ENCODE measurements at places on chromosomes 2 and 18.

DNA sequence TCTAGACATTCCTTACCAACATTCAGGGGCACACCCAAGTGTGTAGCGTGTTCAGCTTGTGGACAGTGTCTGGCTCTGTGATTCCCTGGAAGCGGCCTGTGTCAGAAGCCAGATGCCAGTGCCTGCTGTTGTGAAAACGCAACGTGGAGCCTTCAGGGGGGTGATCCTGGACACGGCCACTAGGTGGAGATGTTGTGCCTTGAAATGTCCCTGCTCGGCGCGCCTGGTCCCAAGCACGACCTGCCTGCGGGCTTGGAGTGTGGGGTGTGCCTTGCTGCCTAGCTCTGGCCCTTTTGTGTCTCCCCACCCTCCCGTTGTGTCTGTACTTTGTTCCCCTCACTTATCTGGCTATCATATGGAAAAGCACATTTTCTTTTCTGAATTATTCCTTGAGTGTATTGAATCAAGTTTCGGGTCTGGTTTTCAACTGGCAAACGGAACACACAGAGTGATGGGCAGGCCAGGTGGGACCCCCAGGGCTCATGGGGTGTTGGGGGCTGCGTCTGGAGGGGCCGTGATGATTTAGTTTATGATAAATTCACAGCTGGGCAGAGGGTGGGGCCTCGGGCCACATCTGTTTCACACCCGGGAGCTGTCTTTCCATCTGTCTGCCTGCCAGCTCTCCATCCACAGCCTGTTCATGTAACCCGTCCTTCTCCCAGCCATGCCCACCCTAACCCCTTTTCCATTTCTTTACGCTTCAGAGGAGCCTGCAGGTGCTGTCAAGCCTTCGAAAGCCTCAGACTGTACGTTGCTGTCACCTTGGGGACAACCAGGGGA lies 95.5 kb downstream of the DYSF start:
- DNase-seq = peak; percentile 51

GRCh38 chr2:67318993-67319481 lies 78.1 kb upstream of the ETAA1 start:
- DNase-seq = no peak

GRCh38 chr2:54100772-54101171 lies 14.6 kb upstream of the ACYP2 start:
- DNase-seq = no peak

GRCh38 chr2:20620271-20620681 lies 30.6 kb downstream of the HS1BP3 start:
- DNase-seq = no peak

GRCh38 chr2:231427116-231427515 lies 31.6 kb downstream of the B3GNT7 start:
- no peak for DNase-seq

DNA sequence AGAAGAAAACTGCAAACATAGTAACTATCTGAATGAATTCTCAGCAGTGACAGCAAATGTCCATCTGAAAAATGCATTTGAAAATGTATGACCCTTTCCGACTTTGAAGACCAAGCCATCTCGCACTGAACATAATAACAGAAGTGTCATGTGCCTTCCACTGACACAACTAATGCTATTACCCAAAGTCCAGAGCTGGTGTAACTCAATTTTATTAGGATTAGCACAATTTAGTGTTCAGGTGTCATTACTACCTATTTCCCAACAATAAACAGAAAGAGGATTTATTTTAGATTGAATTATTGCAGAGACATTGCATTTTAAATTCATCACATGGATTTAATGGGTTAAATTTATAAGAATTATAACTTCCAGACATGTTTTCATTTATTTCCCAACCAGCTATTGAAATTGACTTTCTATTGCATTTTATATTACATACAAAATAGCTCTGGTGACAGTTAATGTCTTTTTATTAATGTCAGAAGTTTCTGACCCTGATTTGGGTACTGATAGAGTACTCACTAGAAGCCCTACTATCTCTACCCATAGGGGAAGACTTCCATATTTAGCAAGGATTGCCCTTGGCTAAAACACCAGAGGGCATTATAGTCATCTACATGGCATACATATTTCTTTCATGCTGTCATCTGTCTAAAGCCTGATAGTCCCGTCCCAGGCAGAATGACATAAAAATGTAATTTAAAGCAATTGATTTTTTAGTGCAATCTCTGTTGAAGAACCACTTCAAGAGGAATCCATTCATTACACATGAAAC lies 7.0 kb upstream of the STK39 start:
- DNase-seq = no peak

DNA sequence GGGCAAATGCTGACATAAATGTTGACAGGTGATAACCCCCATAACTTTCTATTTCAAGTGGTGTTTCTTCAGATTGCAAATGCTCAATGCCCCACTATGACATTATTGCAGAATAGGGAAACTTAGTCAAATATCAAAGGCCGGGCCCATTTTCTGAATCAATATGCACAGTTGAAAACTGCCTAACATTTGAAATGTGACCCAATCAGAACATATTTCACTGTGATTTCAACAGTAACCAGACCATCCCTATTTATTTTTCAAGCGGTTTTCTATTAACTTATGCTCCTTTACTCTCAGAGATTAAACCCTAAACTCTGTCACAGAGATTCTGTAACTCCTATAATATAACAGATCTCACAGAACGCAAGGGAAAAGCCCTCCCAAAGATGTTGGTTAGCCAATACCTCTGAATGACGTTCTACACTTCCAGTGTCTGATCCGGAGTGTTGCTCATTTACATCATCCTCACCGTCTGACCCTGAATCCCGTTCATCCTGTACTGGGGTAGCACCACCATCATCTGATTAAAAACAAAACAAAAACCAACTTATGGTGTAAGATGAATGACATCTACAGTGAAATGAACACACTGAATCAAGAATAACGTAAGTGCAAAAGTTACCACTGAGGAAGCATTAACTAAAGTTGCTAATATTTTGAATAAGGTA lies 2.9 kb downstream of the IWS1 start:
- no peak for DNase-seq

DNA sequence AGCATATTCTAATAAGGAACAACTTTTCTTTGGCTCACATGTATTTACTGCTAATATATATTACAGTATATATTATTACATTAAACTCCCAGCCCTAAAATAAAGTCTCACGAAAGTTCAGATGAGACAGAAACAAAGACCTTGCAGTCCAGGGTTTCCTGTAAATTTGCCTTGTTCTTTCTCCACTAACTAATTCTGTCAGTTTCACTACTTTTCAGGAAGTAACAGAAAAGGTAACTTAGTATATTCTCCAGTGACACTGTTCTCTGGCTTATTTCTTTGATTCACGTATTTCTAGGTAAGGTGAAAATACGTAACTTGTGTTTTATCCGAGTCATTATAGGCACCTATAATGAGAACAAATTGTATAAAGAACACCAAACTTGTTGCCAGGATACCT lies 35.2 kb downstream of the HDLBP start:
- no peak for DNase-seq

DNA sequence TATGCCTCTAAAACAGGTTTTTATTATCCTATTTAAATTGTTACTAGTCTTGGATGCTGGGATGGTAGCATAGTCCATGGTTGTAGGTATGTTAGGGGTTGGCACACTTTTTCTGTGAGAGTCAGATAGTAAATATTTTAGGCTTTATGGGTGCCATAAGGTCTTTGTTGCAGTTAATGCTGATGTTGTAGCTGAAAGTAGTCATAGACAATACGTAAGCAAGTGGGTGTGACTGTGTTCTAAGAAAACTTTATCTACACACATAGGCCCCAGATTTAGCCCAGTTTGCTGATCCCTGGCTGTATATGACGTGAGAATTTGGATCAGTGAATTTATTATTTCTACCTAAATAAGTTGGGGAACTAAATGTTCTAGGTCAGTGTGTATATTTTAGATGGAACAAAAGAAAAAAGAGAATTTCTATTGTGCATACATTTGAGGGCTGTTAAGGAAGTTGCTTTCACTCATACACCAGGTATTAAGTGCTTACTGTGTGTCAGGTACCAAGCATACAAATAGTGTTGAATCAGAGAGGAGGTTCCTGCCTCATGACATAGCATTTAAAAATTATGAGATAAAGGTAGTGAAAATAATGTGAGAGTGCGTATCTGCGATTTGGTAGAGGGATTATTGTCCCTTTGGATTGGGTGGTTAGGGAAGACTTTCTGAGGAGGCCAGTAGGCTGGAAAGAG lies 39.4 kb downstream of the AGFG1 start:
- DNase-seq = no peak

GRCh38 chr2:20643060-20643459 lies 7.8 kb downstream of the HS1BP3 start:
- DNase-seq = no peak
